ENCODE measurements at places on chromosomes 4 and X.

- no peak for DNase-seq
These were observed 70.9 kb upstream of the STOX2 start for GRCh38 chr4:183834252-183834651.

GRCh38 chrX:39874202-39874816 is 223.4 kb downstream of the BCOR start:
- no peak for DNase-seq

- no peak for DNase-seq
These were observed 39.7 kb downstream of the PTPN13 start for GRCh38 chr4:86633854-86634253.

DNA sequence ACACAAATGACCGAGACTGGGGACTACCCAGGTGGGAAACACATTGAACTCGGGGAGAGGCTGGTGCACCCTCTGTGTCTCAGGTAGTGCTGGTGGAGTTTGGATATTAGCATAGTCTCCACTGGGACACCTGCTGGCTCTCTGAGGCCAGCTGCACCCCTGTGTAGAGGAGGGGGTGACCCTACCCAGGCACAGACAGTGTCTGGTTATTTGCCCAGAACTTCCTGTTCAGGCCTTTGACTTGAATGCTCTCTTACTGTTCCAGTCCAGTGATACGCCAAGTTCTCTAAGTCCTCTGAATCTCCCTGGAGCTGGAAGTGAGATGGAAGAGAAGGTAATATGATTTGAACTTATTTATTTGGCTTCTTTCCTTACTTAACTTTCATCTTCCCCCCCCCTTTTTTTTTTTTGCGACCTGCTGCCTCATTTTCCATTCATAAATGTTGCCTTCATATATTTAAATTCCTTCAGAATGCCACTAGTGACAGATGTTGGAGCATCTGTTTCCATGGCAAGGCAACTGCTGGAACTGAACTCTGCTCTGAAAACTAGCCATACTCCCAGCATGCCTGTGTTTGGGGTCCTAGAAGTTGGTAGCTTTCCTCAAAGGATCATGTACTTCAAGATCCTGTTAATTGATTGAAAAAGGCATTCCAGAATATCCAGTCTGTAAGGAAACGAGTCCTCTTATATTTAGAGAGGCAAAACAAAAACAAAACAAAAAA is 76.7 kb downstream of the AASDH start:
- DNase-seq: no peak

DNA sequence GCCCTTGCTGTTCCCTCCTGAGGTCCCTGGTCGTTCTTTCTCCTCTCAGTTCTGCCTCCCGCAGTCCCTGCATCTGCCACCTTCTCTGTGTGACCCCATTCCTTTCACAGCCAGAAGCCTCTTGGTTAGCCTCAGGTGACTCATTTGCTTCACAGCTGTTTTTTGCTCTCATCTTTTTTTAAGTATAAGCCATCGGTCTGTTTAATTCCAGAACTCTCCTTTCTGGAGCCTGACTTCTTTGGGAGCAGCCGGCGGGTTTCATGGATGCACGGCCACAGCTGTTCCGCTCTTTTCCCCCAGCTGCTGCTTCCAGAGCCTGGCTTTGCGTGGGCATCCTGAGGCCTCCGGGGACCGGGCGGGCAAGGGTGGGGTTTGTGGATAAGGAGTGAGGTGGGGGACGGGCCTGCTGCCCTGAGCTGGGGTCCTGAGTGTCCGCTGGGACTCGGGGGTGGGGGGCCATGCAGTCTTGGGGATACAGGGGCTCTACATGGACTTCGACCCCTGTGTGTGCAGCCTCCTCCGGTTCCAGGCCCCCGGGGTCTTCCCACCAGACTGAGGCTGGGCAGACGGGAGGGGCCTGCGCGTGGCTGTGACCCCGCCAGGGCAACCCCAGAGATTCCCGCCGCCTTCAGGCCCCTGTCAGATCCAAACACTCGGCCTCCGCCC is 46.7 kb downstream of the PCGF3 start:
- no peak for DNase-seq

GRCh38 chr4:16579866-16580265 is 318.6 kb downstream of the LDB2 start:
- no peak for DNase-seq

DNA sequence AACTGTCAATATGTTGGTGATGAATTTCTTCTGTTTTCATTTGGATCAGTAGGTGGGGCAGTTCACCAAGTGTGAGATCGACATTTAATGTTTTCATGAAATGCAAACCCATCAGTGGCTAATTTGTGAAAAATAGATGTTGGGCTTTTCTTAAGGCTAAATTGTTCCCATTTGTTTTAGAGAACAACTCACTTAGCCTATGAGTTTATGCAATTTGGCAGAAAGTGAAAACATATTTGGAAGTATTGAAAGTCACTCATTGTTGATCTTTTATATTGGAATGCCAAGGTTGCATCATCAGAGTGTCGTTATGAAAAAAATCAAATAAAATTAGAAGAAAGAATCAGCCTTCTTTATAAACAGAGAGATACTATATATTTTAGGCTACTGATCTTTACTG is 132.4 kb downstream of the RPA4 start:
- DNase-seq: no peak

DNA sequence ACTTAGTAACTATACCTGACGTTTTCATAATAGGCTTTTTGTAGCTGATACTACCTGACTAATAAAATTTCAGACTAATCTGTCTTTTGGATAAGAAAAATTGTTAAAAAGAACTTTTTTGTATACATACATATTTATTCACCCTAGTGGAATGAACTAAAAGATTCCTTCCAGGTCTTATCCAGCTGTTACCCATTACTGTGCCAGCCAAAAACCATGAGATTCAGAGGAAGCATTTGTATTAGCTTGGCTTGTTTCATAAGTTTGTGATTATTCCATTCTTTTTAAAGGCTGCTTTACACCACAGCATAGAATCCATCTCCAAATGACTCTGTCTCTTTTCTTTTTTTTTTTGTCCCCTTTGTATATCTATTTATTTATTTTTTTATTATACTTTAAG is 149.4 kb downstream of the FAT4 start:
- no peak for DNase-seq

GRCh38 chrX:112614640-112615039 is 65.1 kb downstream of the LHFPL1 start:
- no peak for DNase-seq

- no peak for DNase-seq
These were observed 7.7 kb upstream of the SLC10A6 start for GRCh38 chr4:86856896-86857295.

- DNase-seq: no peak
These were observed 45.3 kb downstream of the STK26 start for GRCh38 chrX:132068405-132068804.

DNA sequence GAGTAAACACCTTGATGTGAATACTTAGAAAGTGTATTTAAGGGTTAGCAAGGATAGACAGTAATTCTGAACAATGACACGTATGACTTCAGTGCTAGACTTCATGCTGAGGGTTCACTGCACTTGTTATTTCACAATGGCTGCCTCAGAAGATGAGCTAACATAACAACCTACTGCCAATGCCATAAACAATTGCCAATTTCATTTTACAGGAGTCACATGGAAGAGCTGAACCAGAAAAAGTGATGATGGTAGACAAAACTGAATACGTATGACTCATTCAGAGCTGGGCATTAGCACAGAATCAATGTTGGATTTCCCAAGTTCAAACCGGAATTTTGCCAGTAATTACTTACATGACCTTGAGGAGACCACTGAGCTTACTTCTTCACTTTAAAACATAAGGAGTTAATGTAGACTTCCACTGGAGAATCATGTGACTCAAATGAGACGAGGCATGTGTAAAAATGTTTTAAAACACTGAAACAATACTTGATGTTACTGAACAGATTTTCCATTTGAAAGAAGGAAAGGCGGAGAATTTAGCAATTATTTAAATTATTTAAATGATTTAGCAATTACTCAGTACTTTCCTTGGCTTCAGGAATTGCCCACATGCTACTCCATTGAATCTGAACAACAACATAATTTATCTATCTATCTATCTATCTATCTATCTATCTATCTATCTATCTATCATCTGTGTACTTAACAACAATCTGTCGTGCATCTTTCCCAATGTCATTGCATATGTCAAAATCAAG is 868.5 kb upstream of the SLIT2 start:
- no peak for DNase-seq

DNA sequence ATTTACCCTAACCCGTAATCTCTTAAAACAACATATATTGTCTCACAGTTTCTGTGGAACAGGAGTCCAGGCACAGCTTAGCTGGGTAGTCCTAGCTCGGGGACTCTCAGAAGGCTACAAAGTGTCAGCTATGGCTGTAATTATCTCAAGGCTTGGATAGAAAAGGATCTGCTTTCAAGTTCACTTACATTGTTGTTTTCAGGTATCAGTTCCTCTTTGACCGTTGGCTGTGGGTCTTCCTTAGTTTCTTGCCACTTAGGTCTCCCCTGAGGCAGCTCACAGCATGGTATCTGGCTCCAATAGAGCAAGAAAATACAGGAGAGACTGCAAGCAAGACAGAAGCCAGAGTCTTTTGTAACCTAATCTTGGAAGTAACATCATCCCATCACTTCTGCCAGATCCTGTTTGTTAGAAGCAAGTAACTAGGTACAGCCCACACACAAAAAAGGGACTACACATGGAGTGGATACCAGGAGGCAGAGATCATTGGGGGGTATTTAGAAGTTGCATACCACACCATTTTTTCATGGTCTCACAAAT is 137.0 kb downstream of the MAGEB5 start:
- peak; percentile 9 for DNase-seq

- no peak for DNase-seq
These were observed 64.7 kb downstream of the RBM47 start for GRCh38 chr4:40564815-40565483.

DNA sequence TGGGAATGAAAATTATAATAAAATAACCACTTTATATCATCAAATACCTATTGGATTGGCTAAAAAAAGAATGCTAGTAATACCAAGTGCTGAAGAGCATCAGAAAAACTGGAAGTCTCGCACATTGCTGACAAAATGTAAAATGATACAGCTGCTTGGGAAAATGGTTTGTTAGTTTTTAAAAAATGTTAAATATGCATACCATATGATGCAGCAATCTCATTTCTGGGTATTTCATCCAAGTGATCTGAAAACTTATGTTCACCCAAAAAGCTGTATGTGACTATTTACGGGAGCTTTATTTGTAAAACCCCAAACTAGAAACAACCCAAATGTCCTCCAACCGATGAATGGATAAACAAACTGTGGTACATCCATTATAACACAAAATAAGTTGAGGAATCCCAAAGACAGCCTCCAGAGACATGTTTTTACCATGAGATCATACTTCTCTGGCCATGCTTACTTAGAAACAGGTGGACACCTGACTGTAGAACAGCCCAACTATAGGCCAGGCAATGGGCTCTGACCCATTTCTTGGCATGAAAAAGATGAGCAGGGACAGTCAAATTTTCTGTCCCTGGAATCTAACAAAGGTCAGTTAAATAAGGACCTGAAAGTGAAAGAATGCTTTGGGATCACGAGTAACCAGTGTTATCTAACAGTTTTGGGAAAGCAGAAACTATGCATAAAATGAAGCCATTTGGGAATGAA is 47.5 kb upstream of the FAM120C start:
- no peak for DNase-seq

DNA sequence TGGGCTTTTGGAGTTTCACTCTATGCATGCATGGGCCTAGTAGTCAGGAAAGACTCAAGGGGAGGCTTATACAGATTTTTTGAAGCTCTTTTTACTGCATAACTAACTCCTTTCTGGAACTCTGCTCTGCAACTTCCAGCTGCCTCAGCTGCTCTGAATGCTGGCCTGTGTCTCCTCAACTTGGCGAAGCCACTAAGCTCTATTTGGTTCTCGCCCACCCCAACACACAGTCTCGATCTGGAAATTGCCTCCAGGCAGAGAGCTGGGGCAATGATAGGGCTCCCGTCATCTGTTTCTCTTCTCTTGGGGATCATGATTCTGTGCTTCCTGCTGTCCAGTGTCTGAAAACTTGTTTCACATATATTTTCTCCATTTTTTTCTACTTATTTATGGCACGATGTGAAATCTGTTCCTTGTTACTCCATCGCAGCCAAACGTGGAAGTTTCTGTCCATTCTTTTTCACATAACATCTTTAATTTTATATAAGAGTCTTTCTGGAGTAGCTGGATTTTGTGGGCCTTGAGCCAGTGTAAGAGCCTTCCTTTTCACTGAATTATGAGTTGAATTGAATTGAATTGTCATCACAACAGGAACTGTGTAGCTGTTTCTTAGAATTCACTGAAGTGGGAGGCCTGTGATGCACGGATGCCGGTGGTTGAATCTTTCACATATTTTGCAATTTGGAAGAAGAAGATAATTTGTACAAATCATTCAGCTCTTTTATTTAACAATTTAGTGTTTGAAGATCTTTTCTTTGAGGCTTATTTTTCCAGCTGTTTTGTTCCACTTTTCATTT is 9.0 kb downstream of the ZNF275 start:
- DNase-seq: no peak

- no peak for DNase-seq
These were observed 147.7 kb downstream of the GASK1B start for GRCh38 chr4:158025131-158025530.

DNA sequence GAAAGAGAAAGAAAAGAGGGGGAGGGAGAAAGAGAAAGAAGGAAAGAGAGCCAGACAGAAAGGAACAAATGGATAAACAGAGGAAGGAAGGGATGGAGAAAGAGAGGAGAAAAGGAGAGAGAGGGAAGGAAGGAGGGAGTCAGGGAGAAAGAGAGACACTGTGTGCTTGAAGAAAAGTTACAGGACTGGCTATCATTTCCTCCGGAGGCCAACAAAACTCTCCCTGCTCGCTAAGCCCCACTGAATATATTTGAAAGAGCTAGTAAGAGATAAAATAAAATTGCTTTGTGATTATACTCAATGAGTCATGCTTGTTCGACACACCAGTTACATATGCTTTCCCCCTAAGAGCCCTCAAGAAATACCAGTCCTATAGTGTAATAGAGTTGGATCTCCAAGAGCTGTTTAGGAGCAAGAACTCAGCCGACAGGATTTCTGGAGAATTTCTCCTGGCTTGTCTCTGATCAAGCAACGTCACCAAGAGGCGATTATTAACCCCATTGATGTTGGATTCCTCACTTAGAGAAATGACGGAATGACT is 102.2 kb downstream of the MXRA5 start:
- DNase-seq: no peak

- no peak for DNase-seq
These were observed 98.8 kb upstream of the CASK start for GRCh38 chrX:42022158-42022557.

GRCh38 chr4:152206185-152206584 is 329.7 kb downstream of the FBXW7 start:
- DNase-seq: peak; percentile 51

DNA sequence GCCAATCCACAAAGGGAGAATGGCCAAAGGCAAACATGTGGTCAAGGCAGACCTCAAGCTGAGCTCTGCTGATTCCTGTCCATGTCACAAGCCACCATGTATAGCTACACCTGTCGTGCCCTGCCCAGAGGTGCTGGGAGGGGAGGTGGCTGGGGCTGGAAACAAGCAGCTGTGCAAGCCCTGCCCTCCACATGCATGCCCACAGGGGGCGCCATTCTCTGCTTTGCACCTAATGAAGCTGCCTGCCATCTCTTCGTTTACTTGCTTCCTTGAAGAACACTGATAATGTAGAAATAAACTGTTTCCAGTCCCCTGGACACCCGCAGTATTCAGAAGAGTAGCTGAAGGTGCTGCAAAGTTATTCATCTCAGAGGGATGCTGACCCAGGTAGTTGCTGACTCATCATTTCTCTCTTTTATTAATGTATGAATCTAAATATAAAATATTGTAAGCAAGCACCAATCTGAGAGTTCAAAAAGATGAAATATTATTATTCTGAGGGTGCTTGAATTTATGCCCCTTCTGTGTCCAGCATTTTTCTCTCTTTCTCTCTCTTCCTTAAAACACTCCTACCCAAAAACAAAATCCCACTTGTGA is 278.6 kb downstream of the ADGRA3 start:
- peak; percentile 35 for DNase-seq

- no peak for DNase-seq
These were observed 9.2 kb downstream of the HOPX start for GRCh38 chr4:56671860-56672259.
